ENCODE measurements at places on chromosomes 7 and 10.

GRCh38 chr7:76073335-76073990 lies 25.6 kb downstream of the MDH2 start:
- DNase-seq: no peak

- DNase-seq: no peak
Measured at GRCh38 chr7:69176841-69177240, 421.4 kb upstream of the AUTS2 start.

- no peak for DNase-seq
Measured at GRCh38 chr7:88347090-88347489, 40.4 kb upstream of the STEAP4 start.

- no peak for DNase-seq
Measured at GRCh38 chr7:8060241-8060640, 91.6 kb downstream of the GLCCI1 start.

DNA sequence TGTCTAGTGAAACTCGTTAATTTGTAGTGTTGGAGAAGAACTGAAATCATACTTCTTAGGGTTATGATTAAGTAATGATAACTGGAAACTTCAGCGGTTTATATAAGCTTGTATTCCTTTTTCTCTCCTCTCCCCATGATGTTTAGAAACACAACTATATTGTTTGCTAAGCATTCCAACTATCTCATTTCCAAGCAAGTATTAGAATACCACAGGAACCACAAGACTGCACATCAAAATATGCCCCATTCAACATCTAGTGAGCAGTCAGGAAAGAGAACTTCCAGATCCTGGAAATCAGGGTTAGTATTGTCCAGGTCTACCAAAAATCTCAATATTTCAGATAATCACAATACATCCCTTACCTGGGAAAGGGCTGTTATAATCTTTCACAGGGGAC lies 187.6 kb downstream of the CFTR start:
- DNase-seq: no peak

- no peak for DNase-seq
Measured at GRCh38 chr10:123666318-123667236, at the start of gene GPR26. GPR26 (plus strand) TSS chr10:123666355; CDS start chr10:123666408, 53 bp downstream.

GRCh38 chr7:22173685-22174573 lies 183.0 kb downstream of the RAPGEF5 start:
- DNase-seq: no peak

GRCh38 chr7:145350334-145350733 lies 514.5 kb upstream of the TPK1 start:
- DNase-seq: no peak

DNA sequence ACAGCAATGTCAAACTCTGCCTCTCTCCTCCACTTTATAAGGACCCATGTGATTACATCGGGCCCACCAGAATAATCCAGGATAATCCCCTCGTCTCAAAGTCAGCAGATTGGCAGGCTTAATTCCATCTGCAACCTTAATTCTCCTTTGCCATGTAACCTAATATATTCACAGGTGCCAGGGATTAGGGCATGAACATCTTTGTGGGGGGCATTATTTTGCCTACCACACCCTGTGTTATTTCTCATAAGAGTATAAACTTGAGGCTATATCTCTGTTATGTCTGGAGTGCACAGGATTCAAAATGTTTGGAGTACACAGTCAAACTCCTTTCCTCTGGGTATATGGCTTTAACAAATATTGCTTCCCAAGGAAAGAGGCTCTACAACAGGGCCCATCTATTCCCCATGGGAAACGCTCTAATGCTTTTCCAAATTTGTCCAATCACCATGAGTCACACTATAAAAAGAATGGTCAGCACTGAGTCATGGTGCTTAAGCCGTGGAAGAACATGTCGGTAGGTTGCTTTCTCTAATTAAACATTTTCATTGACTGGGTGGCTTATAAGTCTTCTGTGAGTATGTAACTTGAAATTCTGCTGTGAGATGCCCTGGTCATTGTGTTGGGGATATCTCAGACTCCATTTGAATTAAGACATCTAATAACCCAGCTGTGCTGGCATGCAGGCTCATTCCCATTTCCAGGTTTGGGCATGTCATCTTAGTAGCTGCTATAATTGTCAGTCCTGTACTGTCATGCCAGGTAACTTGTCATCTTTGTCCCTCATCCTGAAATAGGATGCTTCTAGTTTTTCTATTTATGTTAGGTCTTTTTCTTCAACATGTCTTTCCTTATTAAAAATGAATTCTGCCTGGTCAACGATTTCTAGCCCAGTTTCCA lies 11.5 kb upstream of the AKR1B10 start:
- peak; percentile 59 for DNase-seq
